ENCODE measurements at places on chromosomes 7 and 10.

- no peaks in the 10 kb centered on the region for H3K4me1 ChIP-seq
- no peaks in the 10 kb centered on the region for H3K36me3 ChIP-seq
- no peak for DNase-seq
- H3K27ac ChIP-seq = no peak overlapping the region
- H3K4me3 ChIP-seq = no peak overlapping the region
These were observed 1027.8 kb upstream of the PHF14 start for GRCh38 chr7:9945857-9946256.

GRCh38 chr7:66330961-66331360, 125.8 kb downstream of the TPST1 start:
- no peak overlapping the region for H3K4me3 ChIP-seq
- no peak for DNase-seq
- H3K27ac ChIP-seq = no peak overlapping the region
- H3K4me1 ChIP-seq = no peaks in the 10 kb centered on the region
- no peaks in the 10 kb centered on the region for H3K27me3 ChIP-seq
- peaks cover 6% of the 10 kb centered on the region for H3K36me3 ChIP-seq

DNA sequence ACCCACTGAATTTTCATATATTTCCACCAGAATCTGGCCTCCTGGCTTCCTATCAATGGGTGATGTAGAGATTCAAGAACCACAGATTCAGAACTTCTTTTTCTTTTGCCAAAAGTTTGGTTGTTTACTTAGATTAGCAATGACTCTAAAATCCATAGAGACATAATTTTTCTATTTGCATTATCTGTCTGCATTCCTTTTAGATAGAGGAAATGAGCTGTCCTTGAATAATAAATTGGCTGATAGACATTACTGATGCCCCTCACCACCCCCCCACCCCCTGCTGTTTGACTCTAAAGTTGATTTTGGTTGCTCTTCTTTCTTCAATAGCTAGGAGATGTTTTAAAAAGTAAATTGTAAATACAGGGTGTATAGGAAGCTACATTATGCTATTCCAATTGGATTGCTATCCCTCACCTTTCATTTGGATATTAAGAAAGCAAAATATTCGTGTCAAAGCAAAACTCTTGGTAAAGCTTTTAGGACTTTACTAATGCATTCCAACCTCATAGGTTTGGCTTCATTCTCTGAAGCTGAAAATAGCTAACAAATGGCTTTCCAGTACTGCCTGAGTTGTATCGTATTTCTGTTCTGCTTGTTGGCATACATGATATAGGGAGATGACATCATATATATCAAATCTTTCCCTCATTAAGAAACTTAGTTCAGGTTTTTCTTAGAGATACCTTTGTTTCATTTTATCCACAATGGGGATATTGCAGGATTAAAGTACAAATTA, 606.0 kb downstream of the ARL4A start:
- H3K4me3 ChIP-seq = no peak overlapping the region
- H3K27ac ChIP-seq = no peak overlapping the region
- DNase-seq = no peak
- H3K36me3 ChIP-seq = no peaks in the 10 kb centered on the region
- H3K27me3 ChIP-seq = peaks cover 4% of the 10 kb centered on the region

- H3K4me1 ChIP-seq = peaks cover 3% of the 10 kb centered on the region
- H3K27me3 ChIP-seq = peaks cover 6% of the 10 kb centered on the region
- no peak for DNase-seq
- no peaks in the 10 kb centered on the region for H3K36me3 ChIP-seq
These were observed 12.6 kb downstream of the TMEM176B start for GRCh38 chr7:150787321-150788281.

- peaks cover 3% of the 10 kb centered on the region for H3K27me3 ChIP-seq
- no peak for DNase-seq
- no peak overlapping the region for H3K27ac ChIP-seq
- no peak overlapping the region for H3K4me3 ChIP-seq
These were observed 38.9 kb upstream of the SP8 start for GRCh38 chr7:20825555-20825954.

DNA sequence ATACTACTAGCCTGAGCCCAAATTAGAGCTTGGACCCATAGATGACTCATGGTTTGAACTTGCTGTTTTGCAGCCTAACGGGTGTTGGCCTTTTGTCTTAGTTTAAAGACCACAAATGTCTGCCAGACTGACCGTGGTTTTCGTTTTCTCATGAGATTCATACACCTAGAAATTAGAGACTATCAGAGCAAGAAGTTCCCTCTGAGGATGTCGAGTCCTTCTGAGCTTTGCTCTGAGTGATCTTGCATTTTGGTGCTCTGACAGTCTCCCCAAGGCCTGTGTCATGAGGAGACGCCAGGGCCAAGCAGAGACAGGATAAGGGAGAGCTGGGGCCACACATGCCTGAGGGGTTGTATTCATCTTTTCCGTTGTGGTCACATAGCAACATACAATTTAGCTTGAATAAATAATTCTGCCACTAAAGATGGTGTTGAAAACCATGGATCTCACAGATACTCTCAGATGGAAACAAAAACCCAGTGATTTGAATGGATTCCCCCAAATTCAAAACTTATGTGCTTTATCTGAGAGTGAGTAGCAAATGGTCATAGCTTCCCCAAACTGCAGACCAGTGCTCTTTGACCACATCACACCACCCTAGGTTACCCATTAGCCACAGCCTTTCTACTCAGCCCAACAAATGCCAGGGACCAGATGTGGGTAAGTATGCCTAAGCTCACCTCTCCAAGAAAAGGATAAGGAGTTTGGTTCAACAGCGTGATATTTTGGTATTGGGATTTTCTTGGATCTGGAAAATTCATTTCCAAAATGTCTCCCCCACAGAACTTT, 762.0 kb upstream of the IGFBP3 start:
- no peak for DNase-seq
- H3K4me3 ChIP-seq = no peak overlapping the region
- H3K36me3 ChIP-seq = no peaks in the 10 kb centered on the region
- H3K27me3 ChIP-seq = no peaks in the 10 kb centered on the region
- H3K27ac ChIP-seq = no peak overlapping the region
- no peaks in the 10 kb centered on the region for H3K4me1 ChIP-seq

- no peak overlapping the region for H3K4me3 ChIP-seq
- H3K27me3 ChIP-seq = peaks cover 18% of the 10 kb centered on the region
- no peak for DNase-seq
- H3K36me3 ChIP-seq = no peaks in the 10 kb centered on the region
These were observed 41.0 kb upstream of the CELF2 start for GRCh38 chr10:10976652-10977051.

GRCh38 chr7:101238226-101239182, 902 bp upstream of the CLDN15 start:
- DNase-seq = no peak
- H3K36me3 ChIP-seq = peaks cover 4% of the 10 kb centered on the region
- H3K27me3 ChIP-seq = no peaks in the 10 kb centered on the region
- no peak overlapping the region for H3K4me3 ChIP-seq
- H3K27ac ChIP-seq = no peak overlapping the region
- peaks cover 13% of the 10 kb centered on the region for H3K4me1 ChIP-seq

DNA sequence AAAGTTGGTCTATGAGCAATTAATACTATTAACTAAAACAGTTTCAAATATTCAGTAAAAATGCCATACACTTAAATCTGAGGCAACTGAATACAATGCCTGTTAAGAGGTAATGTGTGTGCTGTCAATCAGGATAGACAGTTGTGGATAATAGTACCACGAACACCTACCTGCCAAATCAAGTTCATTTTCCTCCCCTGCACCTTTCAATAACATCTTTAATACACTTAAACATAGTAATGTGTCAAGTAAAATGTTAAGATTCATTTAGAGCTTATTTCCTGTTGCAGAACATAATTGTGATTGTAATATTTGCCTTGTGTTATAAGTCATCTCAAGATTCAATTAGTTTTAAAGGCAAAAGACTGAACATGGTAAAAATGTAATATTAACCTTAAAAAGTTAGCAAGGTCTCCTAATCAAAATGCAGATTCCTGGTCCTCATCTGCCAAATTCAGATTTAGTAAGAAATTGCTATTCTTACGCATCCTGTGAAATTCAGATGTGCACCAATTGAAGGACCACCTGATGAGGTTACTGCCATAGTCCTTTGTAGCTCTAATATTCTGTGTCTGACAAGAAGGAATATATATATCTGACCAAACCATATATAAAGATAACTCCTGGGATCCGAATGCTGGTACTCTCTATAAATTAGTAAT, 37.1 kb downstream of the COL1A2 start:
- no peaks in the 10 kb centered on the region for H3K36me3 ChIP-seq
- H3K27me3 ChIP-seq = peaks cover 16% of the 10 kb centered on the region
- H3K27ac ChIP-seq = no peak overlapping the region
- H3K4me3 ChIP-seq = no peak overlapping the region
- DNase-seq = no peak

DNA sequence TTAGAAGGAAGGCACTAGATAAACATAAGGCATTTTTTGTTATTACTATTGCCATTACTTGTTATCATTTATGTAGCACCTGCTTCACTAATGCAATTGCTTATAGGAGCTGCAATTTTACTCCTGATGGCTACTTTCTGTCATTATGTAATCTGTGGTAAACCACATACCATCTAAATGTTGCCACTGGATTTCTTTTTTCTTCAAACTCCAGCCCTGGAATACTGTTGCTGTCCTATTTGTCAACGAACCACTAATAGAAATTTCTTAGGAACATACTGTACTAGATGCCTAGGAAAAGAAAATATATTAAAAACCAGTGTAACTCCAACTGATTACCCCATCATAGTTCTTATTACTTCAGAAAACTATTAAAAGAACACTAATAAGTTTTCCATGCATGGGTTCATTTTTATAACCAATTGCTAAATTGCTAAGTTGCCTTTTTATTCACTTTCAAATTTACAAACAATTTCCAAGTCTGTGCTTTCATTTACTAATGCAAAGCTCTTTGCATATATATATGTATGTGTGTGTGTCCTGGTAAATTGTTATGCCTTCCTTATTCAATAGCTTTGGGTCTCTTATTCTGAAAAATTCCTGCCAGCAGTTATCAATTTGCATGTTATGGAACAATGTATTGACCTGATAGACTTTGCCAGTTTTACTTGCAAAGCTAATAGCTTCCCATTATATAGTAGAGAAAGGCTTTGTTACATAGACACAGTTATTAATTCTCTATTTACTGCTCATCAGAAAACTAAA, 287.4 kb downstream of the EXOC4 start:
- peaks cover 12% of the 10 kb centered on the region for H3K36me3 ChIP-seq
- H3K27me3 ChIP-seq = no peaks in the 10 kb centered on the region
- peaks cover 3% of the 10 kb centered on the region for H3K4me1 ChIP-seq
- no peak for DNase-seq
- no peak overlapping the region for H3K4me3 ChIP-seq
- no peak overlapping the region for H3K27ac ChIP-seq

DNA sequence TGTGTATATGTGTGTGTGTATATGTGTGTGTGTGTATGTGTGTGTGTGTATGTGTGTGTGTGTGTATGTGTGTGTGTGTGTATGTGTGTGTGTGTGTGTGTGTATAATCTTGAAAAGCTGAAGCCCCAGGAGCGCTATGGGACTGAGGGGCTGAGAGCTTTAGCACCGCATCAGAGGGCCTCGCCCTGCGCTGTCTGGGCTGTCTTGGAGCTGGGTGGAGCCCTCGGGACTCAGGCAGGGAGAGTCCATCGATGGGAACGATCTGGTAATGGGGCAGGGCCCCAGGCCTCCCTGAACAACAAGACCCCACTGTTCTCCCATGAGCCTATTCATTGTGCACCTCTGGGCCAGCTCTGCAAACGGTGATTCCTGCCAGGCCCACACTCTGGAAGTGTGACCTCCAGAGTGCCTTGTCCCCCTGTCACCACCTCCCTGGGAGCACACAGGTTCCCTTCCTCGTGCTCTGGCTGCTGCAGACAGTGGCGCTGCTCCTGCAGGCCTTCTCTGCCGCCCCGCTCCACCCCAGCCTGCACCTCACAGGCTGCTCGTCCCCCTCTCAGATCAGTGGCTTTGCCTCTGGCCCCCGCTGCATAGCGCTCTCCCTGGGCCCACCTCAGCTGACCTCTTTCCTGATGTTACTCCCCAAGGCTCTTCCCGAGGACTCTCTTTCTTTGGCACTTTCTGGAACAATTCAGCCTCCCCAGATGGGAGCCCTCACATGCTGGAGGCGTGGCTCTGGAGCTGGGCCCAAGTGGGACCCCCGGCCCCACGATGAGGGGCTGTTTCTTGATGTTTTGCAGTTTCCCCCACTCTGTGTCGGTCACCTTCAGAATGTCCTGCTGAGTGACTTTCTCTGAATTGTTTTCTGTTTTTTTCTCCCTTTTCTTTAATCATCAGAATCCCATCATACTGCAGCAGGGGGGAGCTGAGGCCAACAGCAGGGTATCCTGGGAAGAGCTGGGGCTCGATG, 542.2 kb upstream of the FOXK1 start:
- no peaks in the 10 kb centered on the region for H3K36me3 ChIP-seq
- no peak for DNase-seq
- H3K4me1 ChIP-seq = peaks cover 5% of the 10 kb centered on the region
- H3K27ac ChIP-seq = no peak overlapping the region
- H3K27me3 ChIP-seq = peaks cover 11% of the 10 kb centered on the region

GRCh38 chr7:149669121-149669818, 104.1 kb downstream of the ZNF467 start:
- DNase-seq = peak; percentile 10
- H3K27ac ChIP-seq = no peak overlapping the region
- H3K4me3 ChIP-seq = no peak overlapping the region
- peaks cover 50% of the 10 kb centered on the region for H3K27me3 ChIP-seq
- H3K36me3 ChIP-seq = no peaks in the 10 kb centered on the region

DNA sequence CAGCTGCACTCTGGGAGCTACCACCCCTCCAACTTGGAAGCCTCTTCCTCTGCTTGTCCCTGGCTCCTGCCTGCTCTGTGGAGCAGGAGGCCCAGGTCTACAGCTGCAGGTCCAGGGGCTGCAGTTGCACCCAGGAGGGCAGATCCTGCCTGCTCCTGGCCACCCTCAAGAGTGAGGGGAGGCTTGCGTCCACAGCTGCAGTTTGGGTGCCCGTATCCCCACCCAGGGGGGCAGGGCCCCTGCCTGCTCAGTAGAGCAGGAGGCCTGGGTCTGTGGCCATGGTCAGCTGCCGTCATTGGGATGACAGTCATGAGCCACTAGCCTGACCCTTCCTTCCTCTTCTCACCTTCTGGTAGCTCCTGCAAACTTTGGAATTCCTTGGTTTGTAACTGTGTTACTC, 25.1 kb downstream of the HHEX start:
- DNase-seq = no peak
- no peak overlapping the region for H3K27ac ChIP-seq
- H3K27me3 ChIP-seq = peaks cover 25% of the 10 kb centered on the region
- no peaks in the 10 kb centered on the region for H3K4me1 ChIP-seq
- H3K36me3 ChIP-seq = no peaks in the 10 kb centered on the region

GRCh38 chr7:155985518-155986250, 173.4 kb upstream of the SHH start:
- H3K4me3 ChIP-seq = no peak overlapping the region
- H3K27me3 ChIP-seq = peaks cover 12% of the 10 kb centered on the region
- no peak overlapping the region for H3K27ac ChIP-seq
- DNase-seq = no peak

- H3K4me1 ChIP-seq = peaks cover 49% of the 10 kb centered on the region
- H3K27me3 ChIP-seq = peaks cover 10% of the 10 kb centered on the region
- no peak for DNase-seq
- H3K4me3 ChIP-seq = peak overlapping the region; percentile 91
- H3K36me3 ChIP-seq = peaks cover 32% of the 10 kb centered on the region
- peak overlapping the region; percentile 11 for H3K27ac ChIP-seq
These were observed 14.1 kb upstream of the SUN1 start for GRCh38 chr7:818031-818699.

- H3K4me3 ChIP-seq = no peak overlapping the region
- no peaks in the 10 kb centered on the region for H3K36me3 ChIP-seq
- H3K4me1 ChIP-seq = no peaks in the 10 kb centered on the region
- no peak for DNase-seq
- H3K27me3 ChIP-seq = peaks cover 5% of the 10 kb centered on the region
These were observed 271.2 kb upstream of the C7orf33 start for GRCh38 chr7:148319316-148319808.

Data from activated naive CD8-positive, alpha-beta T cell treated with anti-CD3 and anti-CD28 coated beads for 36 hours (primary cell).